Stimulated activated CD8-positive, alpha-beta memory T cell treated with anti-CD3 and anti-CD28 coated beads, Interleukin-12 subunit alpha, Interleukin-12 subunit beta, amount 100 ng/mL, for 4 hours (primary cell): ENCODE measurements at places on chromosomes 7 and 10.

DNA sequence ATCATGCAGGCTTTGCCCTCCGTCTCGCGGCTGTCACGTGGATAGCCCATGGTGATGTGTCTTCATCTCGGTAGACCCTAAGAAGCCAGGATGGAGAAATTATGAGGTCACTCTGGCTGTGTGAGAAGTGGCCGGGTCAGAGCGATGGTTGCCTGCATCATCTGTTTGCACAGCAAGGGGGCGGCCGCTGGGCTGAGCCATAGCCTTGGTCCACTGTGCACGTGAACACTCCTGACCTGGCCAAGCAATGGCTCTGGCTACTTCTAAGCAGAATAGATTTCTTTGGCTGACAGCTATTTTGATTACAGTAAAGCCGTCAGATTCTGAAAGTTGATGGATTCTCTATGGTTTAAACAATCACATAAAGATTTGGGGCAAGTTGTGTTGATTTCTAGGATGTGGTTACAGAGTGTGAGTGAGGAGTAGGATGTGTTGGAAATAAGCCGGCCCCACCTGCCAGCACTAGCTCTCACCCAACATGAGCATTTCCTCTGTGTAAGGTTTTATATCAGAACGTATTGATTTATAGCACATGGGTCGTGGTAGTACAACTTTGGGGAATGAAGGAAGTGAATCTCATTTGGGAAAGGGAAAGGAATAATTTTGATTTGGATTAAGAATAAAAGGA is 214.4 kb upstream of the GPR26 start:
- no peak for DNase-seq

GRCh38 chr10:124123156-124123555 is 29.8 kb upstream of the CHST15 start:
- no peak for DNase-seq

DNA sequence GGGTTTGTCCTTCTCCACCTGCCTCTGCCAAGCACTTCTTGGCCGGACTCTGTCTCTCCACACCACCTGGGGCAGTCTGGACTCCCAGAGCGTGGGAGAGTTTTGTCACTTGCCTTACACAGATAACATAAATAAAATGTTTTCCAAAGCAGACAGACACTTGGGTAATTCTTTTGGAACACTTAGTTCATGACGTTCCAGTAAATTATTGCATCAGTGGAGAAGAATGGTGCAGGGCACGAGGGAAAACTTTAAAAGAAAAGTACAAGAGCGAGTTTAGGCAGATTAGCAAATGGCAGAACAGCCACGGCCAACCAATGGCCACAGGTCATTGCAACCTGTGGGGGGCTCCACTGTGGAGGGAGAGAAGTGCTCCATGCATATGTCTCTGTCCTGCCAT is 170.6 kb upstream of the GRB10 start:
- DNase-seq: no peak

DNA sequence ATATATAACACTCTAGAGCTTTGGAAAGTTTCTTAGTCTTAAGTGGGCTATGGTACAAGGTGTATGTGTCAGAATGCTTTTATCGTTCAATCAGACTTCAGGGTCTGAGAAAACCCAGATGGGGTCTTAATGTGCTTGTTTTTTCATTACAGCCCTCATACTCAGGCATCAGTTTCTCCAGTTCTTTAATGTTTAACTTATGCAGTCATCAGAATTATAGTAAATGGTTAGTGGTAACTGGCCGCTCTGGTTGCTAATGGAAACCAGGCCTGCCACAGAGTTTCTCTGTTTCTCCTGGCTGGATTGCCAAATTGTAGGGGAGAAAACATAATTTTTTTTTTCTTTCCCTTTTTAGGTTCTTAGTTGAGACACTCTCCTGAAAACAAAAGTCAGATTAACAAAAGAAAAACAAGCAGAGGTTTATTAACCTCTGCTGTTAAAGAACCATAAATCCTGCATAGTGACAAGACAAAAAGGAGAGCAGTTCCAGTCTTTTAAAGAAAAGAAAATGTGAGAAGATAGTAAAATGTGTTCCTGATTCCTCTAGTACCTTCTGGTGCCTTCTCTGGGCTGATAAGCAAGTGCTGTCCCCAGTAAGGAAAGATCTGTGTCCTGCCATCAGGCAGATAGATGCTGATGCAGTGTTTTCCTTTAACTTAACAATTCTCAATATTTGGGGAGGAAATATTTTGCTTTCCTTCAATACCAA is 21.5 kb upstream of the GHITM start:
- DNase-seq: no peak

GRCh38 chr7:38630720-38631673 is at the start of gene AMPH:
AMPH (minus strand) TSS chr7:38631373; CDS start chr7:38631351, 22 bp downstream.
- DNase-seq: no peak

GRCh38 chr10:86373828-86374227 is 7.2 kb upstream of the GRID1 start:
- no peak for DNase-seq

- DNase-seq: no peak
Measured at GRCh38 chr7:114293289-114294012, 121.2 kb upstream of the FOXP2 start.

DNA sequence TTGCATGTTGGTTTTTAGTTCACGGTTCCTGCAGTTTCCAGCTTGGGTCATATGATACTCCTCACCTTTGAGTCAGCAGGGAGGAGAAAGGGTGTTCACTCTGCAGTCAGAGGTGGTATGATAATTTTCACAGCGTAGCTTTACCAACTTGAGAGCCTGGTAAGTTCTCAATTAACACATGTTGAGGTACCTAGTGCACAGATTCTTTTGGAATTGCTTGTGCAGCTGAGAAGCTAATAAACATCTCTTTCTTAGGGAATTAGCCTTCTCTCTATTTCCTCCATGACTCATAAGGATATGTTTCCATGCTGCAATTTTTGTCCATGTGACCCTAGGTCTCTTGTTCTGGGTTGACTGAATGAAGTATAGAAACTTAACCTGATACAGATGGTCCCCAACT is 166.6 kb downstream of the KIF20B start:
- no peak for DNase-seq
